Stimulated activated CD4-positive, alpha-beta T cell treated with anti-CD3 and anti-CD28 coated beads, Interleukin-2, amount 100 ng/mL, for 24 hours (primary cell): ENCODE measurements at places on chromosomes 7 and 10.

- DNase-seq: no peak
These were observed 47.2 kb downstream of the PAX2 start for GRCh38 chr10:100792574-100792973.

DNA sequence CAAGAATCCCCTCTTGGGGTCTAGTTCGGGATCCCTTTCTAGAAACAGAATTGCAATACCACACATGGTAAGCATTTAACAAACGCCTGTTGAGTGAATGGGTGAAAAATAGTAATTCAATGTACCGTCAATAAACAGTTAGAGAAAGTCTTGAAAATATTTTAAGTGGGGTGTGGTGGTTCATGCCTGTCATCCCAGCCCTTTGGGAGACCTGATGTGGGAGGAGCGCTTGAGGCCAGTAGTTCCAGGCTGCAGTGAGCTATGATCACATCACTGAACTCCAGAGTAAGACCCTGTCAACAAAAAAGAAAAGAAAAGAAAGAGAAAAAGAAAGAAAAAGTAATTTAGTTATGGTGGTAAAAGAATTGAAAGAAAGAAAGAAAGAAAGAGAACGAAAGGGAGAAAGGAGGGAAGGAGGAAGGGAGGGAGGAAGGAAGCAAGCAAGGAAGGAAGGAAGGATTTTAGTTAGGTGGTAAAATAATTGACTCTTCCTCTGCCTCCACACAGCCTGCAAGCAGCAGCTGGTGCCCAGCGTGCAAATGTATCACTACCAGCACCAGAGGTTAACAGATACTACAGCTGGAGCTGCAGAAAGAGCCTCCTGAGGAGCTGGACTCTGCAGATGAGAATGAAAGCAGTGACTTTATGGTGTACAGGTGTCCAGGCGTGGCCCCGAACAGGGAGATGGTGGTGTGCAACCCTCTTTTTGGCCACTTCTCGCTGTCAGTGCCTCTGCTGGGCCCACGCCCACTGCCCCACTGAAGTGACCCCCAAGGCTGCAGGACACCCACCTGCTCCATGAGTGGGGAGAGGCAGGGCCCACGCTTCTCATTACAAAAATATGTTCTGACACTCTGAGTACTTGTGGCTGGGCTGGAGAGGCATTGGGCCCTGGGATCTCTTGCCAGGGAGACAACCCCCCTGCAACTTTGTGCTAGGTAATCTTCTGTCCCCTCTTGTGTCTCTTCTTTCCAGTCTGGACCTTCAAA lies 135.4 kb downstream of the BAMBI start:
- DNase-seq: no peak

DNA sequence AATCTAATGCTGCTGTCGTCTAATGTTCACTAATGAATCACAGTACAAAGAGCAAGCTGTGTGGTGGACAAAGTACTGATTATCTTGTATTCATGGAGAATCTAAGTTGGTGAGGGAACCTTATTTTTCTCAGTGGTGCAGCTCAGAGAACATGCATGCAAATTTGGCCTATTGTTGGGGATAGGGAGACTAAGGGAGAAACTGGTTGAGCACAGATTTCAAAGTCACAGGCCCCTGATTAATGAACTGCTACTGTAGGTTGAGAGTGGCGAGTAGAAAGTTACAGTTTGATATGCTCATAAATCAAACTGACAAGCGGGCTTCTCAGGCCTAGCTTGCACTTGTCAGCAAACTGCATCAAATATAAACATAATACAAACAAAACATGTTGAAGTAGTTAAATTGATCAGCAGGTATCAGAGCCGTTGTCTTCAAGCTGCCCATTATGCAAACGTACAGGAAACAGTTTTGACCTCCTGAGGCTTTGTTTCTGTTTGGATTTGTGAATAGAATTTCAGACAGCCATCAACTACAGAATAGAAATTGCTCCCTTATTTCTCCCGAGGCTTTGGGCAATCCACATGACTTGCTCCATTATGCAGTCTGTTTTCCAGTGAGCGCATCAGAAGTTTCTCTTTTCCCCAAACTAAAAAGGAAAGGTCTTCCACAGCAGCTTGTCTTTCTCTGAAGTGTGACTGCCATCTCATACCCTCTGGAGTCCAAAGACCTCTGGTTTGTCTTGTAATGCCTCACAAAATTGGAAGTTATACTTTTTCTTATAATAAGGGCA lies 215.8 kb downstream of the FOXP2 start:
- no peak for DNase-seq

GRCh38 chr10:24467136-24467535 lies 256.6 kb downstream of the ARHGAP21 start:
- DNase-seq: no peak

DNA sequence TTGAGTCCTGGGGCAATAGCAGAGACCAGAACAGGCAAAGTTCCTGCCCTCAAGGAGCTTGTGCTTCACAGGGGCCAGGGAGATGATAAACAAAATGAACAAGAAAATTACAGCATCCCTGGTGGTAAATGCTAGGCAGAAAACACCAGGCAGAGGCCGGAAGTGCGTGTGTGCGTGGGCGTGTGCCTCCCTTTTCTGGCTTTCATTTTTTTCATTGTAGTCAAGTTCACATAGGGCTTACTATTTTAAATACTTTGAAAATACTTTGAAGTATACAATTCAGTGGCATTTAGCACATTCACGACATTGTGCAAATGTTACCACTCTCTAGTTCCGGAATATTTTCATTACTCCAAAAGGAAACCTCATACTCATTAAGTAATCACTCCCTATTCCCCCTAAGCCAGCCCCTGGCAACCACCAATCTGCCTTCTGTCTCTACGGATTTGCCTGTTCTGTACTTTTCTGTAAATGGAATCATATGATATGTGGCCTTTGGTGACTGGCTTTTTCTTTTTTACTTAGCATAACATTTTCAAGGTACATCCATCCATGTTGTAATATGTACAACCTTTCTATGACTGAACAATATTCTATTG lies 88.1 kb upstream of the PDCD4 start:
- peak; percentile 74 for DNase-seq

DNA sequence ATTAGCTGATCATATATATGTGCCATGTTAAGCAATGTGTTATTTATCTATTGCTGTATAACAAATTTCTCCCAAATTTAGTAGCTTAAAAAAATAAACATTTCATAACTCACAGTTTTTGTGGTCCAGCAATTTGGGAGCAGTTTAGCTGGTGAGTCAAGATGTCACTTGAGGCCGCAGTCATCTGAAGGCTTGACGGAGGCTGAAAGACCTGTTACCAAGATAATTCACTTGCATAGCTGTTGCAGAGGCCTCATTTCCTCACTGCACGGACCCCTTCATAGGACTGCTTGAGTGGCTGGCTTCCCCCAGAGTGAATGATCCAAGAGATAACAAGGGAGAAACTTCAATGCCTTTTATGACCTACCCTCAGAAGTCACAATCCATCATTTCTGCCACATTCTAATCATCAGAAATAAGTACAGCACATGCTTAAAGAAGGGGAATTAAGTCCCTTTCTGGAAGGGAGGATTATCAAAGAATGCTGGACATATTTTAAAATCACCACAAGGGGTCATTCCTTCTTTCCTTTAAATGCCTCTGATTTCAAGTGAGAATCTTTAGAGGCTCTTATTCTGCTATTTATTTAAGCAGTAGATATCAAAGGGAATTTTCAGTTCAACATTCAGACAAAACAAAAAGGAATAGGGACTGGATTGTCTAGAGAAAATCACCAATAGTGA lies 10.5 kb upstream of the SRPK2 start:
- DNase-seq: no peak

- DNase-seq: no peak
These were observed 88.0 kb upstream of the ZMIZ1 start for GRCh38 chr10:78980815-78981214.

DNA sequence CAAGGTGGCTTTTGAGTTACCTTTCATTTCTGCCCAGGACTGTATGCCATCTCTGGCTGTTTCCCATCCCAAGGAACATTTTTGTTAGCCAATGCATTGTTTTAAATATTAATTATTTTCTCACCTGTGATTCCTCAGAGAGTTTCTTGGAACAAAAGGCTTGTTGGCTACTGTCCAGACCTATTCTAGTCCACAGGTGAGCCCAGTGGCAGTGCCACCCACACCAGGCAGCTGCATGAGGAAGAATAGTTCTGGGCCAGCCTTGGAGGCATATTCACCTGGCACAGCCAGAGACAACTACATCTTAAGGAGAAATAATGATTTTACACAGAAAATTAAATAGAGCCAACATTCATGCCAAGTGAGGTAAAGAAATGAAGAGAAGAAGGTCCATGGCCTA lies 123.9 kb downstream of the C1GALT1 start:
- no peak for DNase-seq

- DNase-seq: peak; percentile 22
These were observed 1.0 kb downstream of the GRM8 start for GRCh38 chr7:127251465-127252376.

- DNase-seq: no peak
These were observed 271.8 kb upstream of the CACNA2D1 start for GRCh38 chr7:82715344-82715743.

- peak; percentile 22 for DNase-seq
These were observed 1.3 kb upstream of the HIP1 start for GRCh38 chr7:75739796-75740672.

- DNase-seq: no peak
These were observed 11.0 kb downstream of the CUX1 start for GRCh38 chr7:101828301-101829020.

DNA sequence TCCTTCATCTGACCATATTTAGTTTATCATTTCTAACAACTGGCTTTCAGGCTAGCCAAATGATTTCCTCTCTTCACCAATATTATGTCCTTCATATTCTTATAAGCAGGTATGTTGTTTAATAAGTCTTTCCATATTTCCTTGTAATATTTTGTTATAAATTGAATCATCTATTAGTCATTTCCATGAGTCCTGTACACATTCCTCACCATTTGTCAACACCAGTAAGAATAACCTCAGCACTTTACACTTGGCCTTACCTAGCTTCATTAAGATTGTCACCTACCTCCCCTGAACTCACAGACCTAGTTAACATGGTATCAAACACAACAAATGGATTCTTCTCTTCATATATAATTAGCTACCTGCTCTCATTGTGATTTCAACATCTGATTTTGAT lies 282.3 kb downstream of the SEMA3D start:
- DNase-seq: no peak

GRCh38 chr7:15430911-15431310 lies 130.9 kb downstream of the AGMO start:
- no peak for DNase-seq

DNA sequence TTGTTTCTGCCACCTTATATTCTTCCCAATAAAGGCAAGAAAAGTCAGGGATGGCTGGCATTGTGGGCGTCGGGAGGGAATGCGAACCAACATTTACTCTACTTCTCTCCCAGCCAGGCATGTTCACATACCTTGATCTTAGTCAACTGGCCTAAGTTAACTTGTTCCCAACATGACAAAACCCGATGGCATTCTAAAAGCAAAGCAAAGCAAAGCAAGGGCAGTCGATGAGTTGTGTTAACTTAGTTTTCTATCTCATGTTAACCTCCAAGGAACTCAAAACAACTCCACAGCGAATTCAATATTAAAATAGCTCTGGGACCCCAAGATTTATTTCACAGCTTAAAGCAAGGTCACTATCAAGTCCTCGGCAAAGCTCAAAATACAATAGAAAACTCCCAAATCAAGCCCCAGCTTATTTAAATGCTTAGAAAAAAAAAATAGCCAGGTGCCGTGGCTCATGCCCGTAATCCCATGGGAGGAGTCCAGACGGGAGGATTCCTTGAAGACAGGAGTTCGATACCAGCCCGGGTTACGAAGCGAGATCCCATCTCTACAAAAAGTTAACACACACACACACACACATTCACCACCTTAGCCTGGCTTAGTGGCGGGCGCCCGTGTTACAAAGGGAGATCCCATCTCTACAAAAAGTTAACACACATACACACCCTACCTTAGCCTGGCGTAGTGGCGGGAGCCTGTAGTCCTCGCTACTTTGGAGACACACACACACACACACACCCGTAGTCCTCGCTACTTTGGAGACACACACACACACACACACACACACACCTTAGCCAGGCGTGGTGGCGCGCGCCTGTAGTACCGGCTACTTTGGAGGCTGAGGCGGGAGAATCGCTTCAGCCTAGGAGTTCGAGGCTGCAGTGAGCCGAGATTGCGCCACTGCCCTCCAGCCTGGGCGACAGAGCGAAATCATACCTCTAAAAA lies 901 bp upstream of the CCNY start:
- DNase-seq: peak; percentile 46

DNA sequence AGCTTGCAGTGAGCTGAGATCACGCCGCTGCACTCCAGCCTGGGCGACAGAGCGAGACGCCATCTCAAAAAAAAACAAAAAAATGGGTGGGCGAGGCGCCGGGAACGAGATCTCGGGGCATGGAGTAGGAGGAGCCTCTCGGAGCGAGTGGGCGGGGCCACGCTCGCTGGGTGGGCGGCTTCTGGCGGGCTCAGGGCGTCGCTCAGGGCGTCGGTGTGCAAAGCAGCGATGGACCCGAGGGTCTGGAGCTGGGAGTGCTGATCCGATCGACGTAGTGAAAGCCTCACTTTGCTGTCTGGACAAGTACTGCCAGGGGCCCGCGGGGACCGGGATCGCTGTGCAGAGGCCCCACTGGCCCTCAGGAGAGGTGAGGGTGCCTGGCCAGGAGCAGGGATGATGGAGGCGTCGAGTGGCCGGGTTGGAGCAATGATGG lies 22.6 kb upstream of the AMZ1 start:
- DNase-seq: no peak

- DNase-seq: no peak
These were observed 16.2 kb upstream of the ICA1 start for GRCh38 chr7:8278183-8278582.

DNA sequence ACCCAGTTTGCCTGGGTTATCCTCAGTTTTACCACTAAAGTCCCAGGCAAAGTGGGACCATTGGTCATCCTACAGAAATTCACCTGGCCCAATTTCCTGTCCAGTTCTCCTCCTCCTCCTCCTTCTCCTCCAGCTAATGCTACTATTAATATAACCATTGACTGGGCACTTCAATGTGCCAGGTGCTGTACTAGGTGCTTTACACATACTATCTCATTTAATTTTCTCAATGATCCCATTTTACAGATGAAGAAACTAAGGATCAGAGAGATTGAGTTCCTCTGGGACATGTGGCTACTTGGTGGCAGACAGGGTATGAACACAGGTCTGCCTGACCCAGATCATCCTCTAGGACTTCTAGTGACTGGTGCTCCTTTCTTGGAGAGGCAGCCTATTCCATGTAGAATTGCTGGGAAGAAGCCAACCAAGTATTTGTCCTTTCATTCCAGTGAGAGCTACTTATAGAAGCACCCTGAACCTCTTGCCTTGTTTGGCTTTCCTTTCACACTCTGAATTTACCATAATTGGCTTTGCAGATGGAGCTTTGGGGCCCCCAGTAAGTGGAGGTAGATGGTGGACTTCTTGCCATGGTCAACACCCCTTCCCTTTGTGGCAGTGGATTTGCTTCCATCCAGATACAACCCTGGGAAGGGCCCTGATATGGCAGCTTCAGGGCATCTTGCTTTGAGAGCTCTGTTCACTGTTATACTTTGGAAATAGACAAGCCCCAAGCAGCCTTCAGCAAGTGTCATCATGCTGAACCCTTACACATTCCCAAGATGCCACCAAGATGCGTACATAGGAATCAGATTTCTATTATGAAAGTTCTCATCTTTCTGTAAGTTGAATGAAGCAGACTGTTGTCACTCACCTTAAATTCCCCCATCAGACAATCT lies 78.7 kb downstream of the MYOF start:
- DNase-seq: no peak

- DNase-seq: no peak
These were observed 274.8 kb downstream of the FGFR2 start for GRCh38 chr10:121323443-121323842.
